WTC11 (cell line): ENCODE measurements at places on chromosomes 1 and 21.

GRCh38 chr1:16294219-16295212, 57.5 kb upstream of the CPLANE2 start:
- no peak for DNase-seq

DNA sequence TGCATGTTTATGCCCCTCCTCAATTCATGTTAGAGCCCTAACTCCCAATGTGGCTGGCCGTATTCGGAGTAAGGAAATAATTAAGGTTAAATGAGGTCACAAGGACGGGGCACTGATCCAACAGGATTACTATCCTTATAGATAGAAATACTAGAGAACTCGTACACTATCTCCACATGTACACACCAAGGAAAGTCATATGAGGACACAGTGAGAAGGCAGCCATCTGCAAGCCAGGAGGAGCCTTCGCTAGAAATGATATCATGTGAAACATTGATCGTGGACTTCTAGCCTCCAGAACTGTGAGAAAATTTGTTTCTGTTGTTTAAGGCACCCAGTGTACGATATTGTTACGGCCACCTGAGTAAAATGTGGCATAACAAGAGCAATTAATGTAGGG, 79.7 kb downstream of the FAF1 start:
- DNase-seq: no peak

DNA sequence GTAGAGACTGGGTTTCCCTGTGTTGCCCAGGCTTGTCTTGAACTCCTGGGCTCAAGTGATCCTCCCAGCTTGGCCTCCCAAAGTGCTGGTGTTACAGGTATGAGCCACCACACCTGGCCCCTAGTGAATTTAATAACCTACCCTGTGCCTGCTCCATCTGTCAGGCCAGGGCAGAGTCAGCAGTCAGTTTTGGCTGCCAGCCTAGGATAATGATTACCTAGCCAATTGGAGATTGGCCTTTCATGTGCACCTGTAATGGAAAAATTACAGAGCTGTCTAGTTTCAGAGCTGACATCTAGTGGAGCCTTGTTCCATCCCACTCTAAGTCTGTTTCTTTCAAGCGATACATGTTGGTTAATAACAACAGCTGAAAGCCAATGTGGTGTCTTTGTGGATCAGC, 92.0 kb downstream of the DIRAS3 start:
- DNase-seq: no peak

- no peak for DNase-seq
These were observed 344.7 kb upstream of the PTBP2 start for GRCh38 chr1:96376846-96377245.

- no peak for DNase-seq
These were observed 9.5 kb downstream of the SIPA1L2 start for GRCh38 chr1:232620356-232620969.

DNA sequence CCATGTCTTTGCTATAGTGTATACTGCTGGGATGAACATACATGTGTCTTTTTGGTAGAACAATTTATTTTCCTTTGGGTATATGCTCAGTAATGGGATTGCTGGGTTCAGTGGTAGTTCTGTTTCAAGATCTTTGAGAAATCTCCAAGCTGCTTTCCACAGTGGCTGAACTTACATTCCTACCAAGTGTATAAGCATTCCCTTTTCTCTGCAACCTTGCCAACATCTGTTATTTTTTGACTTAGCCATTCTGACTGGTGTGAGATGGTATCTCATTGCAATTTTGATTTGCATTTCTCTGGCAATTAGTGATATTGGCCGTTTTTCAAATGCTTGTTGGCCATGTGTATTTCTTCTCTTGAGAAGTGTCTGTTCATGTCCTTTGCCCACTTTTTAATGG, 37.5 kb upstream of the ANGPTL1 start:
- no peak for DNase-seq

GRCh38 chr1:24874056-24874455, 56.0 kb downstream of the RUNX3 start:
- DNase-seq: no peak

DNA sequence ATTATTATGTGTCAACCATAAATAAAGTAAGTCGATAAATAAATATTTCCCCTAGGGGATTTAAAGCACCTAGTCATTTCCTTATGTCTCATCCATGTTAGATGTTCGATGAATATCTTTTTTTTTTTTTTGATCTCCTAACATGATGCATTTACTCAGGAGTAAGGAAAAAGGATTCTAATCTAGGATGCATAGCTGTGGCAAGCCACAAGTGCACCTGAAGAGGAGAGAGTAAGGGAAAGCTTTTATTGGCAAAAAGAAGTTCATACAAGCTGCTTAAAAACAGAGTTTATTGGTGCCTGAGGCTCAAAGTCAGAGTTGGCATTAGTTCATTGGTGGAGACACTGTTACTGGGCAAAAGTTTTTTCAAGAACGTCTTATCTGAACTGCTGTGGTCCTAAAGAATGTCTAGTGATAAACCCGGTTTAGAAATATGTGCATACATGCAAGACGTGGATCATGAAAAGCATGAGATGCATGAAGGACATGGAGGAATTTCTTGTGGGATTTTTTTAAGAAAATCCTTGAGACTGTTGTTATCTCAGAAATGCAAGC, 51.7 kb downstream of the SWT1 start:
- no peak for DNase-seq

GRCh38 chr1:193413376-193413775, 227.0 kb upstream of the B3GALT2 start:
- DNase-seq: no peak

DNA sequence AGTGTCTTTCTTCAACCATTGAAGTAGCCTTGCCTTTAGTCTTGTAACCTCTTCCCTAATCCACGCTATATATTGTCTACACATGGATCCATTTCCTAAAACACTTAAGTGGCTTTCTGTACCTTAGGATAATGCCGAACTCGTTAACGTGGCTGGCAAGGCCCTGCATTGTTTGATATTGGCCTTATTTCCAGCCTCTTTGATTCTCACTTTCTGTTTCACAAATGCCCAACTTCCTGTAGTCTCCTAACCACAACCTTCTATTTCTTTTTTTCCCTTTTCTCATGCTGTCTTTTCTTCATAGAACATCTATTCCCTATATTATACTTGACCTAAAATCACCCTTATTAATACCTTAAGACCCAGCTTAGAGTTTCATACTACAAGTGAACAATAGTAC, 536.0 kb downstream of the LMO4 start:
- DNase-seq: no peak

DNA sequence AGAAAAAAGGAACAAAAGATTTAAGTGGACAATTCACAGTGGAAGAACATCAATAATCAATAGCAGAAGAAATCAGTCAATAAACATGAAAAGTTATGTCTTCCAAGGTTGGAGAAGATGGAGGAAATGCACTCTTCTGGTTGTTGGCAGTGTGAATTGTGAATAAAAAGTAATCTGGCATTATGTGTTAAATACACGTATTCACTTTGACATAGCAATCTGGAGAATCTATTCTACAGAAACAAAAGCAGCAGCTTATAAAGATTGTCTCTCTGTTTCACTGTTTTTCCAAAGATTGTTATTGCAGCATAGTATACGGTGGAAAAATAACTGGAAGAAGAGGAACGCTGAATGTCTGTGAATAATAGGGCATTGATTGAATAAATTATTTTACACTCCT, 169.4 kb downstream of the NEK7 start:
- no peak for DNase-seq

DNA sequence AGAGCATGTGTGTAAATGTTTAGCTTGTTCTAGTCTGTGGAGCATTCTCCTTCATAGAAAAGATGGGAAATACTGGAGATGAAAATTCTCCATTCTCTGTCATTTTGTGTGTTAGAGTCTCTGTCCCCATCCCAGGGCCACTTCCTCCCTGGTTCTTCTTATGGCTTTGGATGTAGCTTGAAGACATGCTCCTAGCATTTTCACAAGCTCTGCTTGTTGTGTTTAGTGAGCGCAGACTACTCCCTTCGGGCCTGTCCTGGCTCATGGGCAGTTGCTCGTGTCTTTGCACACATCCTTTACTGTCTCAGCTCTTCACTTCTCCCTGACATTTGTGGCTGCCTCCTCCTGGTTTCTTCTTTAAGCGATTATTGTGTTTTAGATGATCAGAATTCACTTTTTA, 30.4 kb downstream of the MAPKAPK2 start:
- DNase-seq: no peak

DNA sequence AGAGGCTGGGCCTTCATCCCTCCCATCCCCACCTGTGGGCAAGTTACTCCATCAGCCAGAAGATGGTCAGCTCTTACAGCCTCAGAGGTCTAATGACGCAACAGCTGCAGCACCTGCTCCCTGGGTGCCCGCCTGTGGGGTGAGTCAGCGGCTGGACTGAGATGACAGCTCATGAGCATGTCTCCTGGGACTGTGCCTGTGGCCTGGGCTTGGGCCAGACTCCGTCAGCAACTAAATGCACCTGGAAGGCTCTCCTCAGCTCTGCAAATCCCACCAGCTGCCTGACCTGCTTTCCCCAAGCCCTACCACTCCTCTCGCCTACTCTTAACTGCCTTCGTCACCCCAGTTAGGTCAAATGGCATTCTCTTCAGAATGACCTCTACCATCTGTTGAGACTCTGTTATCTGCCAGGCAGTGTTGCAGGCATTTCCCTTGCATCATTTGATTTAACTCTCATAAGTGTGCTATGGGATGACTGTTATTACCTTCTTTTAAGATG, 47.7 kb downstream of the ETS2 start:
- no peak for DNase-seq

GRCh38 chr1:94801919-94802546, 18.1 kb upstream of the SLC44A3 start:
- DNase-seq: peak; percentile 46

DNA sequence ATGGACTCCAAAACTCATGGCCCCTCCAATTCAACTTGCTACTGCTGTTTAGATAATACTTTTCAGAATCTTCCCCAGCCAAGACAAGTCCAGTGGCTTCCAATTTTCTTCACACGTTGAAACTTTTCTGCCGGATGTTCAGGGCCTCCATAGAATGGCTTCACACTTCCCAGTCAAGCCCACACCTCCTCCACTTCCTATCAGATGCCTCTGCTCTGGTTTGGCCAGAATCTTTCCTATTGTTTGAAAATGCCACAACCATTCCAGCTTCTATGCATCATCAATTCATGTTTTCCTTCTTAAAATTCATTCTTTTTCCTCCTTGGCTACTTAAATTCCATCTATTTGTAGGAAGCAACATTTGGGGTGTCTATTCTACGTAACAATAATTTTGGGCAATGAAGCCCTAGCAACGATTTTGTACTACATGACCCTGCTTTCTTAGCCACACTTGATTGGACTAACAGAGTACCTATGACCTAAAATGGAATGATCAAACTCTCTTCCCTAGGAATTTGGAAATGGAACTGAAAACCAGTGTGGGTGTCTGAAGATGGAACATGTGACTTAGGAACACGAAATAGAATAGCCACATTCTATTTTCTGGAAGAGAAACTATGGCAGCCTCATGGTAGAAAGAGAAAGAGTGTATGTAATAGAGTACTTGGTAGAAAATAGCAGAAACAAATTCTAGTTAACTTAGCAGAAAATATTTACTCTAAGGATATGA, 74.1 kb upstream of the CNIH3 start:
- DNase-seq: no peak

DNA sequence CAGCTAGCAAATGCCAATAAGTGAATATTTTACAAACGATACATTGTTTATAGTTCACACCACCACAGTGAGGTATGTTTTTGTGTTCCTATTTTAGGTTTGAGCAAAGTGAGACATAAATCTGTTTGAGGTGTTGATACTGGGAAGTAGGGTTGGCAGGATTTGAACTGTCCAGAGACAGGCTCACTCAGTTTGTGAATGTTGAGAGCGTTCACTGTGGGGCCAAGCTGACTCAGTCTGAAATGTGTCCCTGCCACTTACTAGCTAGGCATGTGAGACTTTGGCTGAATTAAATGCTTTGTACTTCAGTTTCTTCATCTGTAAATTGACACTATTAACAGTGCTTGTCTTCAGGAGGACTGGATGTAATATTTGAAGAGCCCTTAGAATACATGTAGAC, 35.1 kb downstream of the DIRAS3 start:
- DNase-seq: no peak

DNA sequence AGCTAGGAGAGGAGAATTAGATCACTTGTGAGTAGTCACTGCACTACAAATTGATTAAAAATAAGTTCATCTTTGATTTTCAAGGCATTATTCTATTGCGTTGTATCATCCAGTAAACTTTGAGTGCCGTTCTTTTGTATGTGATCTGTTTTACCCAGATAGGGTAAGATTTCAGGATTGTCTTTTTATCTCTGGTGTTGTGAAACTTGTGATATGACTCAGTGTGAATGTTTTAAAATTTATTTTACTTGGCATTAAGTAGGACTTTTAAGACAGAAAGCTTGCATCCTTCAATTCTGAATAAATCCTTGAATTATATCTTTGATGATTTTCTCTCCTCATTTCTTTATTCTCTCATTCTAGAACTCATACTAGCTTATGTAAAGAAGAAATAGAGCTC, 93.3 kb upstream of the ADAMTS5 start:
- DNase-seq: no peak

DNA sequence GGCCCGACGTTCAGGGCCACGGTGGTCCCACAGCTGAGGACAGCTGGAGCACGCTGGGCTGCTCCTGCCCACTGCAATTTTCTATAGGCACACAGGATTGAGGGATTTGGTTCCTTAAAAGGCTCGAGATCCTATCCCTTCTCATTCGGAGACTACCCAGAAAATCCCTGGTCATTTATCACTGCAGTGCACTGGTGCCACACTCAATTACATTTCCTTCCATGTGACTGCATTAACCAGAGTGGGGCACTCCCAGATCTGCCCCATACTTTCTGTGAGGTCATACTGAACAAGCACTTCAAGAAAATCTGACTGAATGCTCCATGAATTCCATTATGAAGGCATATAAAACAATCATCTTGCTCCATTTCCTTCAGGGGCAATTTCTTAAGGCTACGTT, 49.8 kb upstream of the KCNE1 start:
- DNase-seq: no peak

- no peak for DNase-seq
These were observed 15.7 kb downstream of the FAAP20 start for GRCh38 chr1:2178875-2179274.

GRCh38 chr1:197150336-197151005, 4.0 kb upstream of the ASPM start:
- no peak for DNase-seq

DNA sequence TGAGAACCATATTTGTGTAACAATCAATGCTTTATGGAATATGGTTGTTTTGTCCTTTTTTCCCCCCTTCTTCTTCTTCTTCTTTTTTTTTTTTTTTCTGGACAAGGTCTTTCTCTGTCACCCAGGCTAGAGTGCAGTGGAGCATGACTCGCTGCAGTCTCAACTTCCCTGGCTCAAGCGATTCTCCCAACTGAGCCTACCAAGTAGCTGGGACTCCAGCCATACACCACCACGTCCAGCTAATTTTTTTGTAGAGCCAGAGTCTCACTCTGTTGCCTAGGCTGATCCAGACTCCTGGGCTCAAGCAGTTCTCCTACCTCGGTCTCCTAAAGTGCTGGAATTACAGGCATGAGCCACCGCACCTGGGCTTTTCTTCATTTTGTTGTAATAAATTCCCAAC, 86.7 kb downstream of the FMN2 start:
- no peak for DNase-seq
